Stimulated activated CD8-positive, alpha-beta memory T cell treated with anti-CD3 and anti-CD28 coated beads, Interleukin-7, amount 100 ng/mL, for 1 hour (primary cell): ENCODE measurements at places on chromosomes 1 and 21.

DNA sequence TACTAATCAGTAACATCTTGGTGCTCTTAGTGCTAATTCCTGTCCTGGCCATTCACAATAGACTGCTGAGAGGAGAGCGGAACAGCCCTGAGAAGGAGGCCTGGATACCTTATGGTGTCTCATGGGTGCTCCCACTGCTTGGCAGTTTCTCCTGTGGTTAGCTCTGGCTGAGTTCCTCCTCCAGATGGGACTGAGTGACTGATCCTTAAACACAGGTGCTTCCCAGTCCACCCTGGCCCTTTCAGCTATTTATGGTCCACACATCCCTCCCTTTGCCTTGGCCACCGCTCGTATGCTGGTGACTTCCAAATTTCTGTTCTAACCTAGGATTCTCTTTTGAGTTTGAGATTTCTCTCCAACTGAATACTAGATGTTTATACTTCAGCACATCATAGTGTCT, 157.0 kb upstream of the CACNA1E start:
- DNase-seq = no peak

DNA sequence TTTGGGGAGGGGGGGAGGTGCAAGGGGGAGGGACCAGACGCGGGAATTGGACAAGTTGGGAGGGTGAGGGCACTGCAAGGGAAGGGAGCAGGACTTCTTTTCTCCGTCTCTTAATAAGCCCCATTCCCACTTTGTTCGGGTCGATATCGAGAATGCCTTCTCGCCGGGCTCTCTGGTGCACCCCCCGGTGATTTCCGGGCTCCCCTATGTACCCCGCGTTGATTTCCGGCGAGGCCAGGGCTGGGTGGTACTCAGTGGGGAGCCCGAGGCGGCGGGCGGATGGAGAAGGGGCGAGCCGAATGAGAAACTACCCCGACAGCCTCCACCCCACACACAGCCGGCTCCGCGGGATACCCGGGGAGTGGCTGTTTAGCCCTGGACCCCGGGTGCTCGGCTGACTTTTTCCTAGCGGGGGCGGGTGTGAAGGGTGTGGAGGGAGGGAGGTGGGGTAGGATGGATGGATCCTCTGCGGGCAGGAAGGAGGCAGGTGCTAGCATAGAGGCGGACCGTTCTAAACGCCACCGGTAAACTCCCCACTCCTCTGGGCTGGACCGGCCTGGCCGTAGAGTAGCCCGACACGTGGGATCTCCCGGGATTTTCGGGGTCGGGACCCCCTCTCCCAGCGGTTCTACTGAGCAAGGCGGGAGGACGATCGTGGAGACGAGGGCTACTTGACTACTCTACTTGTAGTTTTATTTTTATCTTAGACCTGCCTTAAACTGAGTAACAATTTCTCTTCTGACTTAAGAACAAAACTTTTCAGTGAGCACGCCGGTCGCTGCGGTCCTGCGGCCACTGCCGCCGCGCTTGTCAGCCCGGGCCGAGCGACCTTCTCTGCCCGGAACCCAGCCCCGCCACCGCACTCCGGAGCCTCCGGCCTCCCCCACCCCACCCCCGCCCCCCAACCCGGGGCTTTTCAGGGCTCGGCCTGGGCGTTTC, 1.0 kb downstream of the RNF220 start:
- no peak for DNase-seq

DNA sequence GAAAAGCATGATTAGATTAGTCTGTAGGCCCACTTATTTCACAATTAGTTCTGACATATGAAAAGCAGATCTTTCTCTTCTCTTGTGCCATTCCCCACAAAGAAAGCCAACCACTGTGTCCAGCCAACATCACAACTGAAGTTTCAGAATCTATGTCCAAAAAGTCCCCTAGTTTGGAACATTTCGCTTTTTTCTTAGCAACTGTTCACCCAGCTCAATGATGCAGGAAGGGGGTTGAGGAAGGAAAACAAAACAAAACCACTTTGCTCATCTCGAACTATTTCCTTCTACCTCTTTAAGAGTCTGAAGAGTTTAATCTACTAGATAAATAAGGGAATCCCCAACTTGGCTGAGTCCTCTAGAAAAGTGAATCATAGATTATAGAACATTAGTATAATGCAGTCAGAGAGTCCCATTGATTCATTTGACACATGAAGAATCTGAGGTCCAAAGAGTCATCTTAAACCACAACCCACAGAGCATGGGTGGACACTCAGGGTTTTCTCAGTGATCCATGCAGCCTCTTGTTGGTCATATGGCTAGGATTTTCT, 159.3 kb upstream of the SGIP1 start:
- no peak for DNase-seq

GRCh38 chr1:4052657-4053056, 152.6 kb upstream of the C1orf174 start:
- DNase-seq = no peak

- no peak for DNase-seq
Measured at GRCh38 chr21:41600556-41600955, 92.6 kb upstream of the TMPRSS2 start.

- no peak for DNase-seq
Measured at GRCh38 chr1:244297087-244297486, 154.6 kb downstream of the ADSS2 start.

GRCh38 chr1:90210633-90211491, 216.0 kb downstream of the ZNF326 start:
- DNase-seq = no peak

GRCh38 chr21:32687643-32688345, 40.0 kb downstream of the SYNJ1 start:
- DNase-seq = no peak

- no peak for DNase-seq
Measured at GRCh38 chr1:44101328-44101727, 17.3 kb upstream of the KLF17 start.

GRCh38 chr1:173393659-173394000, 83.5 kb upstream of the PRDX6 start:
- no peak for DNase-seq

GRCh38 chr21:32772281-32773047, 909 bp upstream of the PAXBP1 start:
- DNase-seq = peak; percentile 15

- DNase-seq = no peak
Measured at GRCh38 chr1:109399326-109399957, 1.7 kb upstream of the SORT1 start.

DNA sequence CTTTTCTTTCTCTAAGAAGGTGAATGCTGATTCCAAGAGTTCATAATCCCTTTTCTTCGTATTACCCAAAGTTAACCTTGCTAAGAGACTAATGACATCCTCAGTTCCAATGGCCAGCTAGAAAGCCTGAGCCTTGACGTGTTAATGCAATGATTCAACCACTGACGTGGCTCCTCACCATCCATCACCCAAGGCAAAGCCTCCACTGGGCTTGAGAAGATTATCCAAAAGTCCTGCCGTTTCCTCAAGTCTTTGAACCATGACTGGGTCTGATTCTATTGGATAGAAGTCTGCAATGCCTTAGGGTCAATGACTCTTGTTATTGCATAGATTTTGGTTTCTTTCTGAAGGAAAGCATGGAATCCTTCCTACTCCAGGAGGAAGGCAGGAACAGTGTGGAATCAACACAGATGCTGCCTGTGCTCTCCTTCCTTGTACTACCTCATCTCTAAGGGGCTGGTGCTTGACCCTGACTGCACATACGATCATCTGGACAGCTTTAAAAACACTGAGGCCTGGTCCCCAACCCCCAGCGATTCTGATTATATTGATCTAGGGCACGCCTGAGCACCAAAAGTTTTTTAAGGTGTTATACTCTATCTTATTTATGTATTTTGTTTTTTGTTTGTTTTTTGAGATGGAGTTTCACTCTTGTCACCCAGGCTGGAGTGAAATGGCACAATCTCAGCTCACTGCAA, 69.3 kb upstream of the ANGPTL1 start:
- no peak for DNase-seq

DNA sequence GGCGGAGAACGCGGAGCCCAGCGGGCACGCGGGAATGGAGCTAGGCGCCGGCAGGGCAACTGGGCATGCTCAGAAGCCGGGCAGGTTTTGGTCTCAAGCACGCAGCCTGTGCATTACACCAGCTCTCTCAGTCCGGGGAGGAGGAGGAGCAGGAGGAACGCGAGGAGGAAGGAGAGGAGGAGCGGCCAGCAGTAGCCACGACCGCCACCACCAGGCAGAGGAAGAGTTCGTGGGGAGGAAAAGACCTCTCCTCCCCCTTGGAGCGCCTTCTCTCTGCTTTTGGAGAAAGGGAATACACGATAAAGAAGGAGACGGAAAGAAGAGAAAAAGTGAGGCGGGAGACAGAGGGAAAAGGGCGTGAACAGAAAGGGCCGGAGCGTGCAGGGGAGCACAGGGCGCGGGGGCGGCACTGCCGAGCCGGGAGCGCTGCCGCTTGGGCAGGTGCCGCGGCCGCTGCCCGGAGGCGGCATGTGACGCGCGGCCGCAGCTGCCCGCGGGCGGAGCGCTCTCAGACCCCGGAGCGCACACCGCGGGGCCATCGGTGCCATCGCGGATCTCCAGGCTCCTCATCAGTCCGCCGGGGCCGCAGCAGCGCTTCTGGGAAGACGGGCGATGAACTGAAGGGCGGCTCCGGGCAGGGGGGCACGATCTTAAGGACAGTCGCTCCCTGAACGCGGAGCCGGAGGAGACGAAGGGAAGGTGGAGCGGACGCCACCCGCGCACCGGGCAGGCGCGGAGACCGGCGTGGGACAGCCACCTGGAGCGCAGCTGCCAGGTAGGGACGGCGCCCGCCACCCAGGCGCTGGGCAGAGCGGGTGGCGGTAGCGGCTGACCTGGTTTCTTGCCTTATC, at the start of gene CHRM3:
Gene CHRM3, plus strand, starts transcription at position 116 of the 851 bp plus-strand sequence. CDS start 520,884 bp downstream, outside the sequence.
- DNase-seq = no peak

- DNase-seq = peak; percentile 57
Measured at GRCh38 chr1:18951818-18952391, 4.6 kb downstream of the IFFO2 start.

DNA sequence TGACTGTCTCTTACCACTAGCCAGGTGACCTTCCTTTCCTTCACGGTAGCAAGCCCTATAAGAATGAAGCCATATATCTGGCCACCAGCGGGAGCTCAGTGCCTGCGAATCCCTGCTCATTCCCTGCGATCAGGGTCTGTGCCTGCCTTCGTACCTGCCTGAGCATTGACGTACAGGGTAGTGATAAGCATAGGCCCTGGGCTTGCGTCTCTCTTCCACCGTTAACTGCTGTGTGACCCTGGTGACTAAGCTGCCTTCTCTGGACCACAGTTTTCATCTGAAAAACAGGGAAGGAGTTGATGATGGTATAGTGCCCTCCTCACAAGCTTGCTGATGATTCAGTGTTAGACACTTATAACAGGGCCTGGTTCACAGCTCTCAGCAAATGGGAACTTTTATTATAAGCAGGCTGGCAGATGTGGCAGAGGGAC, 4.1 kb downstream of the ZC3H12A start:
- no peak for DNase-seq

DNA sequence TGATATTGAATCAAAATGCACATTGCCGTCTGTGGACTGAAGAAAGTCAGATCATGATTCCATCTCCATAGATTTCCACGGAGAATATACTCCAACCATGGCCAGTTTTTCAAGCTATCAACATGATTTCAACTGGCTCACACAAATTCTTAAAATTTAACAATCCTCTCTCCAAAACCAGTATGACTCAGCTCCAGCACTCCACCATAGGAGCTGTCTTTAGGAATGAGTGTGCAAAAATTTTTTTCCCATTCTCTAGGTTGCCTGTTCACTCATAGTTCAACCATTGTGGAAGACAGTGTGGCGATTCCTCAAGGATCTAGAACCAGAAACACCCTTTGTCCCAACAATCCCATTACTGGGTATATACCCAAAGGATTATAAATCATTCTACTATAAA, 40.8 kb downstream of the RGL1 start:
- no peak for DNase-seq

DNA sequence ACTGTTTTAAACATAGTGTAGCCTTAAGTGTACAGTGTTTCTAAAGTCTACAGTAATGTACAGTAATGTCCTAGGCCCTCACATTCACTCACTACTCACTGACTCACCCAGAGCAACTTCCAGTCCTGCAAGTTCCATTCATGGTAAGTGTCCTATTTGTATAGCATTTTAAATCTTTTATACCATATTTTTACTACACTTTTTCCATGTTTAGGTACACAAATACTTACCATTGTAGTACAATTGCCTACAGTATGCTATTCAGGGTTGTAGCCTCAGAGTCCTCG, 3.6 kb upstream of the S100A10 start:
- no peak for DNase-seq

- DNase-seq = no peak
Measured at GRCh38 chr1:215891266-215892057, 324.4 kb downstream of the KCTD3 start.

DNA sequence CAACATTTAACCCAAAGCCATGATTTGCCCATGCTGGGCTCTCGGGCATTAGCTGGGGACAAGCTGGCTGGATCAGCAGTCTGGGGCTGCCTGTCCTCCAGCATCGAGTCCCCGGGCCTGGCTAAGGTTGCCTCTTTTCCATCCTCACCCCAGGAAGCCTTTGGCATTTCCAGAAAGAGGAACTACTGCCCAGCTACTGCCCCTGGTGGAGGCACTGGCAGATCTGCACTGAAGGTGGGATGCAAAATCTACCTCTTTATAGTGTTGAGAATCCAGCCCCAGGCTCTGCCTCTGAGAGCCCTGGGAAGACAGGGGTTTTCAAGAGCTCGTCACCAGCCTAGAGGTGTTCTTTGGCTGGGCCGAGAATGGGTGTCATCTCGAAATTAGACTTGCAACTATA, 635.9 kb downstream of the MATN1 start:
- no peak for DNase-seq

DNA sequence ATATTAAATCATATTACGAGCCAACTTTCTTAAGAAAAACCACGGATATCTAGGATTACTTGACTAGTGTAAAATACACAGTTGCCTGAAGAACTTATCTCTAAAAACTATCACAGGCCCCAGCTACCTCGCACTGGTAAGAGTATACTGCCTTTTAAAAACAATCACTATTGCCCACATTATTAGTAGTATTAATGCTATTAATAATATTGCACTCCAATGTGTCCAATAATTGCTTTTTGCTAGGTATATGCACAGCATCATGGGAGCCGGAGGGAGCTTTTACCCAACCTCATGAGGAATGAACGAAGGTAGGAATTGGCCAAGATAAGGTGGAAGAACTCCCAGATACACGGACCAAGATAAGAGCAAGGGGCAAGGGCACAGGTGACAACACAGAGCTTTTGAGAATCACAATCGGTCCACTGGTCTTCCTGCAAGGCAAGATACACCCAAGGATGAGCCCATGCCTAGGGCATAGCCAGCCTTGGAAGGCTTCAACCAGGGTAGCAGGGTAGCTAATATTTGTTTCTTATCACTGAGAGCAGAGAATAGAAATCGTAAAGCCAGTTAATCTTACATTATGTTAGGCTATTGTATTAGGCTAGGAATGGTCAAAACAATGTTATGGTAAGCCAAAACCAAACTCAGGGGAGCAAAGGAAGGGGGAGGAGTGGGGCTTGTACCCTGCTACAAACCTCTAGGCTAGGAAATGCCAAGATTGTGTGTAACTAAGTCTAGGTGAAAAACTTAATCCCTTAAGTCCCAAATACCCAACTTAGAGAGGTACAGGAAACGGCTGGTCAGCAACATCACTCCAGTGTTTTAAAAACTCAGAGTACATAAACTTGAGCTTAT, 9.4 kb downstream of the GLUL start:
- no peak for DNase-seq

GRCh38 chr1:81949421-81949820, 148.7 kb downstream of the ADGRL2 start:
- DNase-seq = no peak
